Prostate gland (tissue), 2 donors: ENCODE measurements at places on chromosomes 2 and 18. TPM values are rescaled to one million over a fixed set of nuclear protein-coding genes. Genes with fewer than 3 reads are reported as not detected.

The TMEFF2 gene
- total RNA-seq: 55.8 TPM

The EIF5B gene
- total RNA-seq: 24.0 TPM

The NDC80 gene
- 2.7 TPM for total RNA-seq

The ORC4 gene
- total RNA-seq: 62.0 TPM

The CHRND gene
- total RNA-seq: 0.34 TPM

The MC4R gene
- total RNA-seq: not detected

The IHH gene
- total RNA-seq: 9.6 TPM

The IL1RL2 gene
- total RNA-seq: 1.4 TPM

The SCYGR8 gene
- not detected for total RNA-seq

The TRMT61B gene
- 26.4 TPM for total RNA-seq

The TDRD15 gene
- total RNA-seq: 1.9 TPM

The ALPG gene
- not detected for total RNA-seq

The C1QL2 gene
- total RNA-seq: 0.23 TPM

The CEP192 gene
- 17.2 TPM for total RNA-seq

The ERLEC1 gene
- 73.2 TPM for total RNA-seq

The FER1L5 gene
- total RNA-seq: 2.3 TPM

The CCDC148 gene
- total RNA-seq: 1.5 TPM

The DRC1 gene
- not detected for total RNA-seq

The ZNF804A gene
- total RNA-seq: 0.80 TPM

The ARHGEF33 gene
- total RNA-seq: 0.96 TPM

The CHN1 gene
- 7.8 TPM for total RNA-seq

The ACKR3 gene
- total RNA-seq: 19.2 TPM

The HOXD9 gene
- 5.9 TPM for total RNA-seq

The ABCB11 gene
- 1.2 TPM for total RNA-seq

The CYP1B1 gene
- total RNA-seq: 289 TPM

The ZNF236 gene
- 8.3 TPM for total RNA-seq

The POTEE gene
- total RNA-seq: 8.6 TPM

The ELOA2 gene
- total RNA-seq: not detected

The IL36A gene
- total RNA-seq: not detected

The SCN7A gene
- 6.3 TPM for total RNA-seq

The TYW5 gene
- 7.5 TPM for total RNA-seq

The CNGA3 gene
- total RNA-seq: not detected

The UGT1A4 gene
- not detected for total RNA-seq

The CRYGC gene
- not detected for total RNA-seq

The MAP3K19 gene
- not detected for total RNA-seq

The KCNG3 gene
- 0.27 TPM for total RNA-seq

The GPR45 gene
- total RNA-seq: not detected

The SNX17 gene
- 134 TPM for total RNA-seq

The HAAO gene
- 10.3 TPM for total RNA-seq

The C2orf78 gene
- 0.91 TPM for total RNA-seq

The ICA1L gene
- 15.8 TPM for total RNA-seq

The AKAIN1 gene
- total RNA-seq: not detected

The VIL1 gene
- 0.09 TPM for total RNA-seq

The FZD7 gene
- total RNA-seq: 26.1 TPM

The ZNF407 gene
- total RNA-seq: 22.2 TPM

The RBKS gene
- 1.6 TPM for total RNA-seq

The ANKRD62 gene
- not detected for total RNA-seq
